ENCODE measurements at places on chromosomes 5 and 9.

GRCh38 chr9:70034271-70034711 lies 9.4 kb upstream of the MAMDC2 start:
- no peak for DNase-seq

DNA sequence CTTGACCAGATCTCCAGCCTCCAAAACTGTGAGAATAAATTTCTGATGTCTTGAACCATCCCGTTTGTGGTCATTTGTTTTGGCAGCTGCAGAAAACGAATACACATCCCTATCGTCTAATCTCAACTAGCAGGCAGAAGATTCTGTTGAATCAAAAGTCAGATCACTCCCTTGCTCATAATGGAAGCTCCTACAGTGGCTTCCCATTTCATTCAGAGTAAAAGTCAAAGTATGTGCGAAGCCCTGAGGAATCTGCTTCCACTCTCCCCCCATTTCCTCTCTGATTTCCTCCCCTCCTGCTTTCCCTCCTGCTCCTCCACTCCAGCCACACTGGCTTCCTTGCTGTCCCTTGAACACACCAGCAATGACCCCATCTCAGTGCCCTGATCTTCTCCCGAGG lies 34.8 kb upstream of the SPOCK1 start:
- DNase-seq, result no peak

DNA sequence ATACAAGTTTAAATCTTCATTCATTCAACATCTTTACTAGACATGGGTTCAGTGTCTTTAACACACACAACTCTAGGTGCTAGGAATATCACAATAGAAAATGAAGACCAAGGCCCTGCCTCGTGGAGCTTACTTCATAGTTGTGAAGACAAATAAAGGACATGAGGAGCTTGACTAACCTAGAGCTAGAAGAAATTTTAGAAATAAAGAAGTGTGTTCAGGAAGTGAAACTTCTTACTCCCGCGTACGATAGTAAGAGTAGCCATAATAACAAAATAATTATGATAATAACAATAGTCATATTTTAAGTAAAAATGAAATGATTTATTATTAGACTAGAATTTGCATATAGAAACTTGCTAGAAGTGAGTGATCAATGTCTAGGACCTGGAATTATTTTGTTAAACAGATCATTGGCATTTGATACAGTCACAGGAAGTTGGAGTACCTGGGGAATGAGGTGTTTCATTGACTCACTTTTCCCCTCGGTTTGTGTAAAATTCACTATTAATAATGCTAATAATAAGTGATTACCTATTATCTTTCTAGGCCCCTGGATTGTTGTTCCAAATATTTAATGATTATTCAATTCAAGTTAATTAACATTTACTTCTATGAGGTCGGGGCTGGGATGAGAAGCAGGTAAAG lies 331.3 kb downstream of the NSG2 start:
- DNase-seq, result no peak

DNA sequence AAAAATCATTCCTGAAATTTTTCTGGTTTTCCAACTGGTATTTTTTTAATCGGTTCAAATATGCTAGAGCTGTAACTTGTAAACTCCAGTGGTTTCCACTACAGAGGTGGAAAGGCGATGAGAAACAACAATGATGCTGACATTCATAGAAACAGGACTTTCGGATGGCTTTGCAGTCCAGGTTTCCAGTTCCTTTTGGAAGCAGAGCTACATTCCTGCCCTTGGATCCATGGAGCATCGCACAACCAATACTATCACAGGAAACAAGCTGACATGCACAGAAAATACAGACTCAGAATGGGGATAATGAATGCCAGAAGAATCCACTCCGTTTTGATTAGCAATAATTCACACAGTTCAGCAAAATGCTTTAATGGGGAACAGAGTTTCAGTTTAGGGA lies 140.0 kb downstream of the EPB41L4A start:
- no peak for DNase-seq

GRCh38 chr5:119136666-119137318 lies 65.9 kb downstream of the DMXL1 start:
- no peak for DNase-seq

- DNase-seq, result no peak
Observed at GRCh38 chr5:164234321-164234720, 728.9 kb downstream of the MAT2B start.

DNA sequence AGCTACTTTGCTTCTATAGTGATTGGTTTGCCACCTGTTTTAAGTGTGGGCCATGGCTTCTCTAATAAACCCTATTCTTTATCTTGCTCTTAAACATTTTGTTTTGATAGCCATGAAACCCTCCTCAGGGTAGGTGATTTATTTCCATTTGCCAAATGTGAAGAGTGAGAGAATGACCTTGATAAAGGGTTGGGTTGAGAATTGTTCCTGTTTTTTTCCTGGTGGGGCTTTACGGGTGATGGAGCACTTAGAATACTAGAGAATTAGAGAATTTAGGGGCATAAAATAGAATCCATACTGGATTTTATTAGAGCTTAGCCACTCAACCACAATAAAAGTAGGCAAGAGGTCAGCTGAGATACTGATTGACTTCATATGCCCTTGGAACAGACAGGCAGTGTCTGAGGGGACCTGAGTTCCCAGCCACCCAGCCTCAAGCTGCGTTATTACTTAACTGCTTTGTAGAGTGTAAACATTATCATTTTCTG lies 68.9 kb downstream of the COMMD10 start:
- DNase-seq, result no peak

DNA sequence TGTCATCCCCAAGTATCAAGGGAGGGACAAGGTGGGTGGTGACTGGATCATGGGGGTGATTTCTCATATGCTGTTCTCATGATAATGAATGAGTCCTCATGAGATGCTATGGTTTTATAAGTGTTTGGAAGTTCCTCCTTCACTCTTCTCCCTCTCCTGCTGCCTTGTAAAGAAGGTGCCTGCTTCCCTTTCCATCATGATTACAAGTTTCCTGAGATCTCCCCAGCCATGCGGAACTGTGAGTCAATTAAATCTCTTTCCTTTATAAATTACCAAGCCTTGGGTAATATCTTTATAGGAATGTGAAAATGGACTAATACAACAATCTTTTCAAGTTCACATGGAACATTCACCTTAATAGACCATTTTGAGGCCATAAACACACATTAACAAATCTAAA lies 21.5 kb upstream of the DOCK2 start:
- no peak for DNase-seq

GRCh38 chr5:8329773-8330172 lies 460.8 kb downstream of the MTRR start:
- DNase-seq, result no peak

DNA sequence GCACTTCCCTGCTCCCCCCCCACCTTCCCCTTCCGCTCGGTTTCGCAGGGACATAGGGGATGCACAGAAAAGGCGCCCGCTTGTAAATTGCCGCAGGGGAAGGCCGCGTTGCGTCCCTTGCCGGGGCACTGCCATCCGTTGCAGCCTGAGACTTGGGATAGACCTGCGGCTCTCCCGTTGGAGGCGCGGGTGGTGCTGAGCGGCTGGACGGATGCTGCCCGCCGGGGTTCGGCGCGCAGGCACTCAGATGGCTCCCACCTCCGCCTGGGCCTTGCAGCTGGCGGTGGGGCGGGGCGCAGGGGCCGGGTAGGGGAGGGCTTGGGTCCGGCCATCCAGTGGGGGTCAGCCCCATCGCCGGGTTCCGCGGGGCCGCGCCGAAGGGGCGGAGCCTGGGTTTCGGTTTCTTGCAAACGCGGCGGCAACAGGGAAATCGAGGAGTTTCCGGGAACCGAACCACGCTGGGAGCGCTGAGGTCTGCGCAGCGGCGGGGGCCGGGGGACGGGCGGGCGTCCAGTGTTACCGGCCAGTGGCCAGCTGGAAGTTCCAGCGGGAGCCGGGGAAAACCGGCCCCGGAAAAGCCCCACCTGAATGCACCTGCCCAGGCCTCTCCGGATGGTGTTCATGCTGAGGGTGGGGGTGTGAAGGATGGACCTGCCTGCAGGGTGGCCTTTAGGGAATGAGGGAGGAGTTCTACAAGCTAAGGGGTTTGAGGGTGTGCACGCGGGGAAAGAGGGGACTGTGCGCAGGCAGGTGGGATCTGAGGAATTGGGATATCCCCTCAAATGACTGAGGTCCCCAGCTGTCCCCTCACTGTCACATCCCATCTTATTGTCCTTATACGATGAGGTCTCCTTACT lies 6.3 kb upstream of the IRF1 start:
- DNase-seq, result peak; percentile 91

DNA sequence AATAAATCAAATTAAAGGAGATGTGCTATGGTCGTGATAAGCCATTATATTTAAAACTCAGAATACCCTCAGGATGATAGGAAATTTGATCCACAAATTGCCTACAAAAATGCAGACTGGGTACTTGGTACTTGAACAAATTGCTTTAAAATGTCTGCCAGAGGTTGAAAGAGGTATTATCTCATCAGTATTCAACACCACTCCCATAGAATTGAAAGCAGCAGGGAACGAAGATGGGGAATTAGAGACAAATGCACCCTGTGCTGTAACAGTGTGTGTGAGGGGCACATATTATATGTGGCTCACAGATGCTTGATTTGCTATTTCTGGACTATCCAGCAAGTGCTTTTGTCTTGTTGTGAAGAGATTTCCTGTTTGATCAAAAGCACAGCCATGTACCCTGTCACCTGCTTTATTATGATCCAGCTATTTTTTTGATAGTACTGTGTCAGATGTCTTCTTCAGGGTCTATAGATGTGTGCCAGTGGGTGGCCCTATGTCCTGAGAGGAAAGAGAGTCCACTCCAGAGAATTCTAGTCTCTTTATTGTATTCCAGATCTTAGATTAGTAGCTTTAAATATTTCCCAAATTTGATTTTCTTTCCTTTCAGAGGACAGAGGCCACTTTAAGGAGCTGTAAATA lies 120.1 kb downstream of the XRCC4 start:
- no peak for DNase-seq

GRCh38 chr9:14797435-14797834 lies 74.9 kb upstream of the CER1 start:
- DNase-seq, result no peak

- no peak for DNase-seq
Observed at GRCh38 chr9:102867488-102867887, 127.6 kb upstream of the CYLC2 start.

- no peak for DNase-seq
Observed at GRCh38 chr9:118326326-118326725, 622.1 kb downstream of the TLR4 start.

GRCh38 chr5:131171276-131171810 lies 599 bp downstream of the LYRM7 start:
- no peak for DNase-seq

- DNase-seq, result no peak
Observed at GRCh38 chr9:123410281-123410910, 54.4 kb downstream of the CRB2 start.

GRCh38 chr5:173051746-173052145 lies 4.4 kb upstream of the CREBRF start:
- DNase-seq, result no peak

- DNase-seq, result no peak
Observed at GRCh38 chr5:53027913-53028312, 38.8 kb downstream of the ITGA2 start.

DNA sequence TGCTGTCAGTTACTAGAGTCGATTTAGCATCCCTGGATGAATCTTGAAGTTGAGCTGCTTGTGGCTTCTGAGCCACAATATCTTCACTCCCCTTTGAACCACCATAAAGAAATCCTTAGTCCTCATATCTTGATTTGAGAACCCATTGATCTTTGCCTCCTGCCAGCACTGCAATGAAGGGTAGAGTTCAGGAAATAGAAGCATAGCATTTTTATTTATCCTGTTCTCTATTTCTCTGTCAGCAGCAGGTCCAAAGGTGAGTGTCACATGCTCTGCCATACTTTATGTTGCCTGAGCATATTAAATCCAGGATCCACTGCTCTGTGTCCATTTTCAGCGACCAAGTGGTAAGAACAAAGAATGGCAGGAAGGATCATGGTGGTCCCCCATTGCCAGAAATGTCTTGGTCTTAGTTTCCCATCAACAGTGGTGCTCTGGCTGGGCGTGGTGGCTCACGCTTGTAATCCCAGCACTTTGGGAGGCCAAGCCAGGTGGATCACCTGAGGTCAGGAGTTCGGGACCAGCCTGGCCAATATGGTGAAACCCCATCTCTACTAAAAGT lies 80.2 kb upstream of the PANK3 start:
- DNase-seq, result no peak

- no peak for DNase-seq
Observed at GRCh38 chr9:95449016-95449415, 67.8 kb downstream of the PTCH1 start.

DNA sequence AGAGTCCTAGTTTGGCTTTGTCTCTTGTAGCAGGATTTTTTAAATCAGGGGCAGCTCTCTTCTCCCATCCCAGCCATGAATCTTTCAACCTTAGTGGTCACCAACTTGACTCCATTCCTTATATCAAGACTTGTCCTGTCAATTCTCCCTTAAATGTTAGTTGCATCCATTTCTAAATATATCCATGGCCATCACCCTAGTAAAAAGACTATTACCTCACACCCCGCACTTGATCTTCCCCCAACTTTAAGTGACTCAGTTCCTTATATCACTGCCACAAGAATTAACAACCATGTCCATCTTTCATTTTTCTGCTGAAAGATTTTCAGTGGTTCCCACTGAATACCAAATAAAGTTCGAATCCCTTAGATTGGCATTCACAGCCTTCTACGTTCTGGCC lies 67.0 kb downstream of the STX17 start:
- no peak for DNase-seq

- no peak for DNase-seq
Observed at GRCh38 chr5:72238712-72239445, 81.2 kb downstream of the MRPS27 start.

DNA sequence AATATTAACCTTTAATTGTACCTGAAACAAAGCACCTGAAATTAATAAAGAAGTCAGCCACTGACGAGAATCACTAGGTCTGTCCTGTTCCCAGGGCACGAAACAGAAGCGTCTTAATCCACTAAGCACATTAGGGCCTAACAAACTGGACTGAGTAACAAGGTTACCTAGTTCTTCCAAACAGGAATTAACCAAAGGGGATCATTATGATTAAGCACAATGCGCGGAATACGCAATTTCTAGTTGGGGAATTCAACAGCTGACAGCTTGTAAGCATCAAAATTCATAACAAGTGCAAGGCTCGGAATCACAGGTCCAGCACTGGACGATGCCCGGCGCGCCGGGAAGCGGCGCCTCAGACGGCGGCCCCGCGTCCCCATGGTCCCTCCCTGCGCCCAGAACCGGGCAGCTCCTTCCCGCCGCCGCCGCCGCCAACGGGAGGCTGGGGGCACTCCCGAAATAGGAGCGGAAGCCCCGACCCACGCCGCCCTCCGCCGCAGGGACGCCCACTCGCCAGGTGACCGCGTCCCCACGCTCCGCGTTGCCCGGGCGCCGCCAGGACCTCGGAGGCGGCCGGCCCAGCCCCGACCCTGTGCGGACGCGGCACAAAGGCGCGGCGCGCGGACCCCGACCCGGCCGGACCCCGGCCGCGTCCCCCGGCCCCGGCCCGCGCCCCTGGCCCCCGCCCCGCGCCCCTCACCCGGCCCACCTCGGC lies 898 bp downstream of the CAMSAP1 start:
- peak; percentile 65 for DNase-seq

Measured in left forelimb (tissue), 1 donor.